ENCODE measurements at places on chromosomes 3 and 15.

GRCh38 chr3:120749843-120750242 is 7.3 kb downstream of the GTF2E1 start:
- no peak for DNase-seq

DNA sequence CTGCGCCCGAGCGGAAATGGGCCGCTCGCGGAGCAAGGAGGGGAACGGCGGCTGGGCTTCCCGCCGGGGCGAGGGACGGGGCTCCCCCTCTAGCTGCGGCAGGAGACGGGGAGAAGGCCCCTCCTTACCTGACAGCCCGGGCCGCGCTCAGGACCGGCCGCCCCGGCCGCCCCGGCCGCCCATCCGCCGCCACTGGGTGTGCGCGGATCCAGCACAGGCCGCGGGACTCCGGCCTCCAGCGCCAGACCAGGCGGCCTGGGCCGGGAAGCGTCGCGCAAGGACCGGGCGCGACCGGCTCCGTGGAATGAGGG is 296 bp downstream of the TPRA1 start:
- DNase-seq, result peak; percentile 44

DNA sequence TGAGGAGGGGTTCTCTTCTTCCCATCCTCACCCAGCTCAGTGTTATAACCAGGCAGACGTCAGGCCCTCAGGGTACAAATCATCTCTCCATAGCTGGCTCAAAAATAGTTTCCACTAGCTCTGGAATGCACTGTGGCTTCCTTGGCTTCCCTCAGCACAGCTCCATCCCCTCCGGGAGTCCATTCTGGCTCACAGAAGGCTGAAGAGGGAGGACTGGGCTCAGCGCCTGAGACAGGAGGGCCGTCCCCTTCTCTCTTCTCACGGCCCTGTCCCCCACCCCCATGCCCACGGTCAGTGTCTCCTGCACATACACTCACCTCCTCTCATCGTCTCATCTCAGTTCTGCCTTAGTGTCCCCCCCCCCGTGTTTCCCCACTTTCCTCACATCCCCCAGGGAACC is 50.1 kb downstream of the UMPS start:
- DNase-seq, result no peak

DNA sequence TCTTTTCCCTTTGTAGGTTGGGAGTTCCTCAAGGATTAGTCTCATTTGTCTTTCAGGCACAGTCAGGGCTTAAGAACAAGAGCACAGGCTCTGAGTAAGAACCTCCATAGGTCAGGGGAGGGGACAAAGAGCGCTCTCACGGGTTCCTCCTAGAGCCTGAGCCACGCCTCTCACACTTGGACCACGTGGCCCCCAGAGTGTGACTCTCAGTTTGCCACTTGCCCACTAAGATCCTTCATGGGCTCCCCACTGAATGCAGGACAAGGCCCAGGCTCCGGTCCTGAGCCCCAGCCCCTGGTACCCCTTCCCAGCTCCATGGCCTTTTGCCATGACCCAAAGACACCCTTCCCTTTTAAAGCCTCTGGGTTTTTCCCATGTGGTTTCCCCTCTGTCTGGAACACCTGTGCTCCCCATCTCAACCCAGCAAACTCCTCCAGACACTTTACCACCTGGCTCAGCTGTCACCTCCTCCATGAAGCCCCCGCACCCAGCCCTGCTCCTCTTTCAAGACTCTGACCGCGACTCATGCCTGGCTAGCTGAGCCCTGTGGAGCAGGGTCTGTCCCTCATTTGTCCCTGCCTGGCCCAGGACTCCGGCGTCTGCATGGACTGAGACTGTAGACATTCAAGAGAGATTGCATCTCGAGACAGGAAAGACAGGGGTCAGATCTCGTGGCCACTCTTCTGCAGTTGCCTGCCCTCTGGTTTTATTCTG is 32.7 kb downstream of the IQSEC1 start:
- peak; percentile 27 for DNase-seq

GRCh38 chr3:5572168-5572567 is 384.7 kb downstream of the EDEM1 start:
- DNase-seq, result no peak

DNA sequence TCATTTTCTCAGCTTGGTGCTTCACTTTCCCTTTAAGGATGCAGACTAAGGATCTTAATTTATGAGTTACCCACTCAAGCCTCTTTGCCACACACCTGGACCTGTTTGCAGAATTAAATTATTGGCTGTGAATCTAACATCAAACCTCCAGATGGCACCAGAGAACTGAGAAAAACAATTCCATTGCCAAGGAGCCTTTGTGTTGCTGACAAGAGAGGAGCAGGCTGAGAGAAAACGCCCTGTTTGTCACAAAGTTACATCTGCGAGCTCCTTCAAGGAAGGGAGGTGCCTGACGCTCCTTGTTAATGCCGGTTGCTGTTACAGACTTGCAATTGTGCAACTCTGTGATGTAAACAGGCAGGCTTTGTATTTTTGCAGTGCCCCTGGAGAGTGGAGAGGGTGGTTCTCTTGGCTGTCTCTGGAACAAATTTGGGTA is 36.3 kb upstream of the TMC3 start:
- peak; percentile 30 for DNase-seq

DNA sequence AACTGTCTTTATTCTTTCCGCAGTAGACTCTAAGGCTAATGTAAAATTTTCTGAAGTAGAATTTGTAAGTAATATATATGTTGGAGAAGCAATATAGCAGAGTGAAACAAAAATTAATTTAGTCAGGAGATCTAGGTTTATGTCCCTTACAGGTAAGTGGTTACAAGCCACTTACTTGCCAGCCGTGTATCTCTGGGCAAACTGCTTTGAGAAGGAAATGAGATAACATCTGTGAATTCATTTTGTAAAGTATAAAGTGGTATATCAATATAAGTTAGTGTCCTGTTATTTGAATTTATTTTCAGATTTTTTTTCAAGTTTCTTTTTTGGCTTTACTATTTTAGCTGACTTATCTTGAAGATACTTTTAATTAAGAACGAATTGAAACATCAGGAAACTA is 5.5 kb downstream of the DAZL start:
- no peak for DNase-seq

- DNase-seq, result no peak
Measured at GRCh38 chr3:41710646-41711388, 251.1 kb downstream of the ULK4 start.

GRCh38 chr3:16444344-16444743 is 69.2 kb downstream of the RFTN1 start:
- DNase-seq, result no peak

- peak; percentile 53 for DNase-seq
Measured at GRCh38 chr15:100340721-100341238, 995 bp downstream of the ADAMTS17 start.

- DNase-seq, result no peak
Measured at GRCh38 chr3:87949879-87950208, 109.0 kb downstream of the CGGBP1 start.

DNA sequence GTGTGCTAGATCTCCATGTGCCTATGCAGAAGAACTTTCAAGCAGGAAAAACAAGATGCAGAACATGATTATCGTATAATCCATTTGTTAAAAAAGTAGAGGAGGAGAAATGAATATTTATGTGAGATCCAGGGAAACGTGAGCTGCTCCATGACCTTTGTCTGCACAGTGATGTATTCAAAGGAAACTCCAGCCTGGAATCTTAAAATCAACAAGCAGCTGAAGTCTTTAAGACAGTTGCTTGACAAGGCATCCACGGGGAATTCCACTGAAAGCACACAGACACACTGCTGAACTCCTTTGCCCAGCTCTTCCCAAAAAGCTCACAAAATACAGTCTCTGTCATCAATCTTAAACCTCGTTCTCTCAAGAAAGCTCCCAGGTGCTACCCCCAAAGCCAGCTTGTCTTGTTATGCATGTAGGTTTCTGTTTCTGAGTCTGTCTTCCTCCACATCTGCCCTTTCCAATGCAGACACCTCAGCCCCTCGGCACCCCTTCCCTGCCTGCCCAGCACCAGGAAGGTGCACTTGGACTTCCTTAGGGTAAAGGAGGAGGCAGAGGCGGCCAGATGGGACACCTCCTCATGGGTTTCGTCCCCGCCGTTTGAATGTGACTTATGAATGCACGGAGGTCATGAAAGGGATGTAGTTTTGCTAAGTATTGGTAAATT is 28.7 kb downstream of the LRRK1 start:
- no peak for DNase-seq

All from CD4-positive, alpha-beta T cell treated with Interleukin-17A for 4 hours (primary cell).